Stimulated activated CD4-positive, alpha-beta T cell treated with anti-CD3 and anti-CD28 coated beads, Interleukin-1b, Interleukin-23, amount 100 ng/mL, for 1 hour (primary cell): ENCODE measurements at places on chromosomes 7 and 10.

DNA sequence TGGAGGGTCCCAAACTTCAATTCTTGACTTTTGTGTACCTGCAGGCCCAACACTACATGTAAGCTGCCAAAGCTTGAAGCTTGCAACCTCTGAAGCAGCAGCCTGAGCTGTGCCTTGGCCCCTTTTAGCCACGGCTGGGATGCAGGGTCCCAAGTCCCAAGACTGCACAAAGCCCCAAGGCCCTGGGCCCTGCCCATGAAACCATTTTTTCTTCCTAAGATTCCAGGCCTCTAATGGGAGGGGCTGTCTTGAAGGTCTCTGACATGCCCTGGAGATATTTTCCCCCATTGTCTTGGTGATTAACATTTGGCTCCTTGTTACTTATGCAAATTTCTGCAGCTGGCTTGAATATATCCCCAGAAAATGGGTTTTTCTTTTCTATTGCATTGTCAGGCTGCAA, 52.7 kb downstream of the MTURN start:
- no peak for DNase-seq

DNA sequence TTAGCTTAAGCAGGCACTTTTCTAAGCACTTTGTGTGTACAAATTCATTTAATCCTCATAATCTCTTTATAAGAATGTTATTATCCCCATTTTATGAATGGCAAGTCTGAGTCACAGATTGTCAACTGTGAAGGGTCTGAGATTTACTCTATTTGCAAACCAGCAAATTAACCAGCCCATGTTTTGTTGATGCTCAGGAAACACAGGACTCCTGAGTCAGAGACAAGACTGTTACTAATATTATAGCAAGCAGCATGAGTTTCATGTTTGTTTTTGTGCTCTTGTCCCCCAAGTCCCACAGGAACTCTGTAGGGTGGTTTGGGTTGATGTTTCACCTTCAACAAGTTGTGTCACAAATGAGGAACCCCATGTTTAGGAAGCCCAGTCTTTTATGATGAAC, 182.0 kb upstream of the PPP1R3A start:
- no peak for DNase-seq

GRCh38 chr7:15490291-15490690, 71.5 kb downstream of the AGMO start:
- DNase-seq, result no peak

DNA sequence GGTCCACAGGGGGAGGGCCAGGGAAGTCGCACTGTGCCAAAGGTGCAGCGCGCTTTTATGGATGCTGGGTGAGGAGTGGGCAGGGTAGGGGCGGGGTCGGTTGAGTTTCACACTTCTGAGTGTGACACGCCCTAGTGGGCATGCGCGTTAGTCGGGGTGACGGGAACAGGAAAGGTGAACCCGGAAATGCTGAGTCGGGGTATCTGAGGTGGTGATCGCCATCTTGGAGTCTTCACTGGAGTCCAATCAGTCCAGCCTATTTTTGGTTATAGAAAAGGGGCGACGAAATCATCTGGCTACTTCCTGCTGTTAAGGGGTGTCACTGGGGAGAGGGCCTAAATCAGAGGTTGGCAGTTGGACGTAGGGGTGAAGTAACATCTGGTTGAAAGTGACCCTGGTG, 40.8 kb downstream of the ZNF138 start:
- no peak for DNase-seq

DNA sequence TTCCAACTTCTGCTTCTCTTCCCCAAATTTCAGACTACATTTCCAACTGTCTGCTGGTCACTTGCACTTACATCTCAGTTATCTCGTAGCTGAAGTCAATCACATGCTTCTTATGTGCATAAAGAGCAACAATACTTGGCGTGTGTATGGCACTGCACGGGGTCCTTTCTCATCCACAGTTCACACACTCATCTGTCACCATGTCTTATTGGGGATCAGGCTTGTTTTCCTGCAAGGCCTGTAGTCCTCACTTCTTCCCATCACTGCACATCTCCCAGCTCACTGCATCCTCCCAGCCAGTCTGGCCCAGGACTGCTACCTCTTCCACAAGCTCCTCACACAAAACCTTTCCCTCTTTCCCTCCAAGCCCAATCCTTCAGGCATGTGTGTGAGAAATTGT, 35.3 kb downstream of the NUDCD3 start:
- no peak for DNase-seq

GRCh38 chr7:52715701-52716100, 319.7 kb upstream of the POM121L12 start:
- no peak for DNase-seq

DNA sequence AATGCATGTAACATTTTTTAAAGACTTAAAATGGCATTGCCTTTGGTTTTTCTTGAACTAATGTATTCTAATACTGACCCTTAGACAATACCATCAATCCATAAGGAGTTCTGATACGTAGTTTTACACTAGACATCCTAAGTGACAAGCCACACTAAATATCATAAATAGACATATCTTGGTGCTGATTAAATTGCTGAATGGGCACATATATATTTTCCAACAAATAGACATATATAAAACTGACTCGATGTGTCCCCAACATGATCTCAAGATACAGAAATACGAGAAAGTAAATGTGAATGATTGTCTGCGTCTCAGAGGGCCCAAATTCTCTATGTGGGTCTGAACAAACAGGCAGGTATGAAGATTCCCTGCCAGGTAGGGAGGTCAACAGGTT, 99.8 kb downstream of the NEBL start:
- no peak for DNase-seq

DNA sequence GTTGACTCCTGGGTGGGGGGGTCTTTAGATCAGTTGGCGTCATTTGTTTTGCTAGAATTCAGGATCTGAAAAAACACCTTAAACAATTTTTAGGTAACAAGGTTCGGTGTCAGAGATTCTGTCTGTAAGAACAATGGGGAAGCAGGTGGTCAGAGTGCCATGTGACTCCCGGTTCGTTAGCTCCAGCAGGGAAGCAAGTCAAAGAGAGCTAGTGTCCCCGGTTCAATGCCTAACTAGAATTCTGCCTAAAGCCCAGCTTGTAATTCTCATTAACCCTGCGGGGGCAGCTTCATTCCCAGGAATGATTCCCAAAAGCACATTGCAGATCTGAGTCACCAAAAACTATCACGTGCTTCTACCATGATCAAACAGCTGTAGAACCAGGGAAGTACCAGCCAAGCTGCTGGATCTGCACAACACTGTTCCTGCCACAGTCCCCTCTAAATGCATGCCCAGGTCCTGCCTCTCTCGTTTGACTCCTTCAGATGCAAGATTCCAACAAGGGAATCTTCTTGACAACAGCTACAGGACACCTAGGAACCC, 664.3 kb upstream of the CELF2 start:
- no peak for DNase-seq

GRCh38 chr10:14936584-14936983, 17.3 kb downstream of the DCLRE1C start:
- no peak for DNase-seq

- DNase-seq, result no peak
Observed at GRCh38 chr7:36939816-36940215, 215.5 kb upstream of the AOAH start.

- no peak for DNase-seq
Observed at GRCh38 chr7:158781217-158781973, 47.9 kb downstream of the ESYT2 start.

GRCh38 chr7:103076764-103077163, 1.8 kb downstream of the ARMC10 start:
- no peak for DNase-seq

- DNase-seq, result no peak
Observed at GRCh38 chr7:36623247-36623646, 101.0 kb downstream of the AOAH start.

GRCh38 chr7:25861601-25862260, 290.3 kb upstream of the NFE2L3 start:
- no peak for DNase-seq

- no peak for DNase-seq
Observed at GRCh38 chr7:90326500-90326899, 5.4 kb upstream of the FAM237B start.
